ENCODE measurements at places on chromosomes 11 and 22.

GRCh38 chr11:86115542-86116385 is 46.9 kb upstream of the PICALM start:
- DNase-seq = no peak

- no peak for DNase-seq
These were observed 277.4 kb downstream of the FAM76B start for GRCh38 chr11:95512177-95512576.

GRCh38 chr22:46574993-46575910 is 37.8 kb upstream of the CELSR1 start:
- no peak for DNase-seq

DNA sequence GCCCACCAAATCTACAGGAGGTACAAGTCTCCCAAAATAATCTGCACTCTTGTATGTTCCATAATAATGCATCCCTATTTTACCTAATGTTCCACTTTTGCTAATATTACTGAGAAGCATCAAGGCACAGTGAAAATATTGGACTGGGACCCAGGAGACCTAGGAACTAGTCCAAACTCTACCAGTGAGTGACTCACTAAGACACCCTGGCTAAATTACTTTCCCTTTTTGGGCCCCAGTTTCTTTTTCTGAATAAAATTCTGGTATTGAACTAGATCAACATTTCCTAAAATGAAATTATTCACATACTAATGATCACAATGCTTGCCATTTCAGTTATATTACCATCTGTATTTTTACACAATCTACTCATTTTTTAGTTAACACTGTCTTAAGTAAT is 19.6 kb downstream of the THAP12 start:
- DNase-seq = no peak

DNA sequence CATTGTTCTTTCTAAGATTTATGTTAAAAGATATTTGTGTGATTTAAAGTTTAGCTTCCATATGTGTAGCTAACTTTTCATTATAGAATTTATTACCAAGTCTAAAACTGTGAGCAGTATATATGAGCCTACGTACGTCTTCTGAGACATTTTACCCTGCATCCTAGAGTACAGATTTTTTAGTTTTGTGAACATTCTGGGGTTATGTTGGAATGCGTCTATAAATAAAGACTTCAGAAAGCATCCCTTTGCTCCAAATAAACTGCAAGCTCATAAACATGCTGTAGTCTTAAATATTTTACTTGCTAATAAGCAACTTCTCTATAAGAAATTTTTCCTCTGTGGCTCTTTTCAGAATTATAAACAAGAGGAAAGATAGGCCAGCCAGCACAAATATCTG is 236.5 kb downstream of the DDX10 start:
- DNase-seq = no peak

GRCh38 chr11:76159303-76159937 is 46.9 kb downstream of the WNT11 start:
- no peak for DNase-seq

DNA sequence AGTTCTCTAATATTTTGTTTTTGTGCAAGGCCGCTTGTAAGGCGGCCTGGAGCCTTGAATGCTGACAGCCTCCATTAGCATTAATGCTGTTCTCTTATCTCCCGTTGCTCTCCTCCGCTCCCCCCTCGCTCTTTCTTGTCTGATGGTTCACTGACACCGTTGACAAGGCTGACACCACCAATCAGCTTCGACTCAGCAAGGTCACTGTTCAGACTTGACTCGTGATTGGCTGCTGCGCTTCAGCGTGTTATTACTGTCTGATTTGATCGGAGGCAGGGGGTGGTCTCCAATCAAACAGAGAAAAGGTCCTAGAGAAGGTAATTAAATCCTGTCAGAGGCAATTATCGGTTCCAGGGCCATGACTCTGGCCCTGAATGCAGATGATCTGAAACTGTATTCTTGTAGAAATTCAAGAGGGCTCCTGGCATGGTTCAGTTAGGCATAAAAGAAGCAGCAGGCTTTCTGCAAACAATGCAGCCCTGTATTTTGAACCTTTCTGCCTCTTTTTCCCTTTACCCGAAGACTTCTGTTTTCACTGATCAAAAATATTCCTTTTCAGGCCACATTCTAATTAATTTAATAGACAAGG is 49.3 kb upstream of the MPPED2 start:
- no peak for DNase-seq

- DNase-seq = no peak
These were observed 37.6 kb upstream of the KLHL35 start for GRCh38 chr11:75470476-75471080.
